ENCODE measurements at places on chromosomes 7 and 10. TPM values are rescaled to one million over a fixed set of nuclear protein-coding genes. Genes with fewer than 3 reads are reported as not detected.

The DGKI gene
- 0.30 TPM for total RNA-seq

The GALNT11 gene
- 26.8 TPM for total RNA-seq

The SPDYE2 gene
- 0.15 TPM for total RNA-seq

The TMEM176B gene
- 1.6 TPM for total RNA-seq

The TFPI2 gene
- total RNA-seq = 10.4 TPM

The TMEM209 gene
- total RNA-seq = 21.0 TPM

DNA sequence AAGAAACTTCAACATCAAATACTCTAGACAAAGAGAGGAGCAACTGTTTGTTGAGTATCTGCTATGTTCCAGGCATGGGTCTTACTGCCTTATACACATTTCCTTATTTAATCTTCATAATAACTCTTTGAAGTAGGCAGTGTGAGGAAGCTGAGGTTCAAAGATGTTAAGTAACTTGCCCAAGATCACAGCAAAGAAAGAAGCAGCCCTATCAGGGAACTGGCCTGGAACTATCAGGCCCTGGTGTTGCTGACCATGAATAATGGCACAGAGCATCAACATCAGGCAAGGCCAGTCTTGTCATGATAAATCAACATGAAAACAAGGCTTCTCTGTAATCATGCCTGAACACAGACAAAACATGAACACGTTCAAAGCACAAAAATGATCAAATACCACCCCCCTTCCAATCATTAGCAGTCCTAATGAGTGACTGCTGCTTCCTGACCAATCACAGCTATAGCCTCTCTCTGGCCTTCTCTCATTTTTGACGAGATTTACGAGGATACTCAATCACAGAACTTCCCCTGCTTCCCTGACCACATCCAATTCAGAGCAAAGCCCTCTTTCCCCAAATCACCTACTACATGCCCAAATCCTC, 2.3 kb downstream of the GSDME start:
- H3K27me3 ChIP-seq = peaks cover 53% of the 10 kb centered on the region
- no peak for DNase-seq
- no peak overlapping the region for H3K4me3 ChIP-seq
- H3K27ac ChIP-seq = no peak overlapping the region
- H3K36me3 ChIP-seq = no peaks in the 10 kb centered on the region

DNA sequence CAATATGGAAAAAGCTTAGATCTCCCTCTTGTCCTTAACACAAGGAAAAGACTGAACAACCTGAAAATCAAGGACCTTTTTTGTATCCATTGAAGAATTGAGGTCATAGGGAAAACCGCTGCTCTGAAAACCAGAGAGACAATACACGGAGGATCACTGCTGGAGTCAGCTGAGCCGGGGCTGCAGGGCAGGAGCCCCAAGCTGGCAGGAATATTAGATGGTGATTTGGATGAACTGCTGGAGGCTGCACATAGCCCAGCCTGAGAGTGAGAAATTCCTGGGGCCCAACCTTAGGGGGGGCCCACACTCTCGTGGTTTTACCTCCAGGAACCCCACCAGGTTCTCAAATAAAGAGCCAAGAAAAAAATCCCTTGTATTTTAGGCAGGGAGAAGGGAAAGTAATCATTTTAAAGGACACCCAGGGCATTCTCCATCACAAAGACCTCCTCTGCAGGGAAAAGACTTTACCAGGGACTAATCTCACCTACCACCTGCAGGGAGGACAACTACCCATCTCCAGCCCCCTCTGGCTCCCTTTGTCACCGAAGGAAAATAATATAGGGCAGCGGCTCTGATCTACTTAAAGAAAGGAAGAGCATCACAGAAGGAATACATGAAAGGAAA, 55.4 kb upstream of the RNF32 start:
- peak overlapping the region; percentile 20 for H3K4me3 ChIP-seq
- peaks cover 16% of the 10 kb centered on the region for H3K36me3 ChIP-seq
- DNase-seq = no peak
- peaks cover 44% of the 10 kb centered on the region for H3K4me1 ChIP-seq

DNA sequence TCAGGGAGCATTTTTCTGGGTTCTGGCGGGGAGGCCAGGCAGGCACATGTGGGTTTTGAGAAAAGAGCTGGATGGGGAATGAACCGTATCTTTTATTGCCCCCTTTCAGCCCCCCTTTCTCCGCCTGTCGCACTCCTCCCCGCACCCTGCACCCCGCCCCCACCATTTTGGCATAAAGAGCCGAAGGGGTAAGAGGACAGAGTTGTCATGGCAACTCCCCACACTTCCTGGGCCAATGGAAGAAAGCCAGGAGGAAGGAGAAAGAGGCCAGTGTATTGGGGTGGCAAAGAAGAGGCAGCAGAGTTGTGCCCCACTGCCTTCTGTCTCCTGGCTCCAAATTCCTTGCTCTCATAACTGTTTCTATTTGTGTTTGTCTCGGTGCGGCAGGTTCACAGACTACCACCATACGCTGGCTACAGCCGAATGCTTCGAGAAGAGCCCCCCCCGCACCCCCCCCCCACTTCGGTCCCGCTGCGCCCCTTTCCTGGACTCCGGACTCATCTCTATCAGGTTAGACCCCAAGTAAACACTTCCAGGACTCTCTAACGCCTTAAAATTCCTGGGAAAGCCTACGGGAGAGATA, 3.4 kb downstream of the KCNIP2 start:
- H3K4me1 ChIP-seq = peaks cover 43% of the 10 kb centered on the region
- H3K27ac ChIP-seq = peak overlapping the region; percentile 79

GRCh38 chr10:71252220-71252619, 39.9 kb downstream of the UNC5B start:
- H3K36me3 ChIP-seq = peaks cover 6% of the 10 kb centered on the region
- peaks cover 54% of the 10 kb centered on the region for H3K4me1 ChIP-seq
- H3K27me3 ChIP-seq = no peaks in the 10 kb centered on the region
- DNase-seq = no peak
- no peak overlapping the region for H3K4me3 ChIP-seq

DNA sequence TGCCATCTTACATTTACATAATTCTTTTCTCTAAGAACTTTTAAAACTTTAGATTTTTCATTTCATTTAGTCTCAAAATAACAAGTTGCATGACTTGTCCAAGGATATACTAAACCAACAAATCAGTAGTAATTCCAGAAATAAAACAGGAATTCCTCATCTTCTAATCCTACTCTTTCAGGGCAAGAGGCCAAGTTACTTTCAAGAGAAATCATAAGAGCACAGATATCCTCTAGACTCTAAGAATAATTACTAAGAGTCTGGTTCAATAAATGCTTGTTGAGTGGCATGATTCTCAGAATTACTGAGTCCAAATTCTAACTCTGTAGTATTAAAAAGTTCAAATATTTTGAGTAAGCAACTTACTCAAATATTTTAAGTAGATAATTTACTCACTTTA, 12.9 kb downstream of the PDZD8 start:
- H3K36me3 ChIP-seq = no peaks in the 10 kb centered on the region
- no peaks in the 10 kb centered on the region for H3K27me3 ChIP-seq
- H3K27ac ChIP-seq = 0 out of 2 replicates have a peak overlapping the region, but pooled peaks have one; percentile 49
- H3K4me1 ChIP-seq = peaks cover 54% of the 10 kb centered on the region
- H3K4me3 ChIP-seq = no peak overlapping the region
- no peak for DNase-seq

- H3K4me1 ChIP-seq = peaks cover 53% of the 10 kb centered on the region
- DNase-seq = no peak
- no peaks in the 10 kb centered on the region for H3K27me3 ChIP-seq
- H3K36me3 ChIP-seq = no peaks in the 10 kb centered on the region
- no peak overlapping the region for H3K4me3 ChIP-seq
- no peak overlapping the region for H3K27ac ChIP-seq
These were observed 72.3 kb downstream of the HIBADH start for GRCh38 chr7:27590416-27590815.

- H3K27me3 ChIP-seq = no peaks in the 10 kb centered on the region
- H3K4me1 ChIP-seq = 0 out of 2 replicates have a peak, but pooled peaks cover 3% of the 10 kb centered on the region
- 0 out of 2 replicates have a peak, but pooled peaks cover 3% of the 10 kb centered on the region for H3K36me3 ChIP-seq
- DNase-seq = no peak
- no peak overlapping the region for H3K4me3 ChIP-seq
These were observed 62.7 kb upstream of the CARD11 start for GRCh38 chr7:3106361-3106826.

GRCh38 chr10:120833222-120833928, 17.8 kb upstream of the WDR11 start:
- H3K4me3 ChIP-seq = no peak overlapping the region
- H3K4me1 ChIP-seq = peaks cover 10% of the 10 kb centered on the region
- no peak overlapping the region for H3K27ac ChIP-seq
- H3K27me3 ChIP-seq = no peaks in the 10 kb centered on the region
- no peaks in the 10 kb centered on the region for H3K36me3 ChIP-seq

- no peaks in the 10 kb centered on the region for H3K27me3 ChIP-seq
- peak overlapping the region; percentile 89 for H3K27ac ChIP-seq
- peak overlapping the region; percentile 27 for H3K4me3 ChIP-seq
- peaks cover 40% of the 10 kb centered on the region for H3K4me1 ChIP-seq
- H3K36me3 ChIP-seq = no peaks in the 10 kb centered on the region
These were observed 133.7 kb upstream of the RSU1 start for GRCh38 chr10:16950656-16951601.

GRCh38 chr7:128398016-128398840, 11.6 kb downstream of the IMPDH1 start:
- no peaks in the 10 kb centered on the region for H3K27me3 ChIP-seq
- H3K4me1 ChIP-seq = no peaks in the 10 kb centered on the region

DNA sequence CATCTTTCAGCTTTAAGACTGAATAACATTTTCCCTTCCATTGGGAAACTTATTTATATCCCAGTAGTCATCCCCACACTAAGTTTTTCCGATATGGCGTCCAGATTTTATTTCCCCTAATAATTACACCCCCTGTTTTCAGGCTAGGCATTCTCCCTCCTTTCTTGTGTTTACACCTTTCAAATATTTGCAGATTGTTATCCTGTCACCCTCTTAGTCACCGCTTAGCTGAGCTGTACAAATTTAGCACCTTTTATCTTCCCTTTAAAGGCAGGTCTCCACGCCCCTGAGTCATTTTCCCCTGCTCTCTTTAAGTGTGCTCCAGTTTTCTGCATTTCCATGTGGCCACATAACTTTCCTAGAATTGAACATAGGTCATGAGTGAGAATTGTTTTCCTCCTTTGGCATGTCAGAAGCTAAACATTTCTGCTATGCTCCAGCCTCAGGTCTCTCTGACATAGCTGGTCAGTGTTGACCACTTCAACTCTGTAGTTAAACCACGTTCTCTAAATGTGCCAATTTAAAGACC, 47.4 kb downstream of the LRRC4 start:
- peaks cover 50% of the 10 kb centered on the region for H3K4me1 ChIP-seq
- no peak for DNase-seq
- H3K36me3 ChIP-seq = peaks cover 7% of the 10 kb centered on the region
- no peaks in the 10 kb centered on the region for H3K27me3 ChIP-seq

GRCh38 chr7:80247144-80247543, 112.5 kb downstream of the GNAI1 start:
- H3K36me3 ChIP-seq = no peaks in the 10 kb centered on the region
- DNase-seq = no peak
- no peaks in the 10 kb centered on the region for H3K4me1 ChIP-seq
- H3K4me3 ChIP-seq = no peak overlapping the region

GRCh38 chr10:35259769-35260397, 76.4 kb upstream of the CCNY start:
- H3K4me3 ChIP-seq = no peak overlapping the region
- no peaks in the 10 kb centered on the region for H3K4me1 ChIP-seq
- no peak overlapping the region for H3K27ac ChIP-seq
- no peak for DNase-seq
- peaks cover 9% of the 10 kb centered on the region for H3K36me3 ChIP-seq
- peaks cover 2% of the 10 kb centered on the region for H3K27me3 ChIP-seq

DNA sequence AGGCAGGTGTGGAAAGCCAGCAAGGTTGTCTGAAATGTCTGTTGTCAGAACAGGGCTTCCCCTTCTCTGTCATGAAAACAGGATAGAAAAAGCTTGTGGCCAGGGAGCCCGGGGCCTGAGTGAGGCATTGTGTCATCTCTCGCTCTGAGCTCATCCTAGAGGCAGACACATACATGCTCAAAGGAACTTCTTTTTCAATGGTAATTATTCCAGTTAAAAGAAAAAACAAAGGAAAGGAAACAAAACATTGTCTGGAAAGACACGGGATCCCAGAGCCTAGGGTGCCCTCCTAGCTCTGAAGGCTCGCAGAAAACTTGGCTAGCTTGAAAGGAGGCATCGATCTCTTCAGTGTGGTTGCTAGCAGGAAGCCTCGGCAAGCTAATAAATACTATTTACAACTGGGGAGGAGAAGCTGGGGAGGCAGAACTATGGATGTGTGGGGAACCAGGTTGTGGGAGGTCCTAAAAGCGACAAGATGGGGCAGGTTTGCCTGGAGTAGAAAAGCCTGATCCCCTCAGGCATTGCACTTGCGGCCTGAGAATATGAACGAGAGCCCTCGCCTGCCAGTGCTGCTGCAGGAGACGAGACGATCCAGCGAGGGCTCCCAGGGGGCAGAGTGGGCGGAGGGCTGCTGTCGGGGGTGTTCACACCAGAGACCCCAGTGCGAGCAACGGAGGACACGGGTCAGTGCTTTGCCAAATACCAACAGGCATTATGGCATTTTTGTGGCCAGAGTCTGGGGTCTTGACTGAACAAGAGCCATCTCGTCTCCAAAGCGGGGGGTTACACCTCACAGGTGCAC, 32.8 kb upstream of the DGKI start:
- DNase-seq = peak; percentile 20
- peaks cover 64% of the 10 kb centered on the region for H3K36me3 ChIP-seq
- no peaks in the 10 kb centered on the region for H3K27me3 ChIP-seq

- H3K4me3 ChIP-seq = no peak overlapping the region
- DNase-seq = no peak
- H3K4me1 ChIP-seq = peaks cover 23% of the 10 kb centered on the region
- H3K27ac ChIP-seq = no peak overlapping the region
- no peaks in the 10 kb centered on the region for H3K27me3 ChIP-seq
- H3K36me3 ChIP-seq = no peaks in the 10 kb centered on the region
These were observed 99.7 kb downstream of the ELMO1 start for GRCh38 chr7:37348982-37349381.

DNA sequence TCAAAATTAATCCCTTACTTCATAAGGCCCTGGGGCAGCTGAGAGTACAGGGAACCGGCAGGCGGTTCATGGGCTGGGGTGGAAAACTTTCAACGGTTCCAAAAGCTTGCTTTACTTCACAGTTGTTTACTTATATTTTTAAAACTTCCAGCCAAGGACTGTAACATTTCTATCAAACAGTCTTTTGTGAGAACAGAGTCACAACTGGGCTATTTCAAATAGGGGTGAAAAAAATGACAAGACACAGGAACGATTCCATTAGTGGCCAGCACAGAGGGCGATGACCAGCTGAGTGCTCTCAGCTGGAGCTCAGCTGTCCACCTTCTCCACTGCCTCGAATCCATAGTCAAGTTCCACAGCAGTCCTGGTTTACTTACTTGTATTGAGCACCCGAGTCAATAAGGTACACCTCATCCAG, 48.2 kb downstream of the XPNPEP1 start:
- H3K4me3 ChIP-seq = no peak overlapping the region
- H3K27me3 ChIP-seq = no peaks in the 10 kb centered on the region
- DNase-seq = no peak
- peaks cover 56% of the 10 kb centered on the region for H3K36me3 ChIP-seq
- no peak overlapping the region for H3K27ac ChIP-seq
- H3K4me1 ChIP-seq = no peaks in the 10 kb centered on the region

GRCh38 chr10:125014086-125014830, 72.3 kb downstream of the ZRANB1 start:
- no peak overlapping the region for H3K4me3 ChIP-seq
- H3K27ac ChIP-seq = peak overlapping the region; percentile 69
- no peak for DNase-seq
